ENCODE measurements at places on chromosomes 5 and 9.
A peak's percentile ranks its signal among the peaks of the same experiment; 100 is the strongest.

DNA sequence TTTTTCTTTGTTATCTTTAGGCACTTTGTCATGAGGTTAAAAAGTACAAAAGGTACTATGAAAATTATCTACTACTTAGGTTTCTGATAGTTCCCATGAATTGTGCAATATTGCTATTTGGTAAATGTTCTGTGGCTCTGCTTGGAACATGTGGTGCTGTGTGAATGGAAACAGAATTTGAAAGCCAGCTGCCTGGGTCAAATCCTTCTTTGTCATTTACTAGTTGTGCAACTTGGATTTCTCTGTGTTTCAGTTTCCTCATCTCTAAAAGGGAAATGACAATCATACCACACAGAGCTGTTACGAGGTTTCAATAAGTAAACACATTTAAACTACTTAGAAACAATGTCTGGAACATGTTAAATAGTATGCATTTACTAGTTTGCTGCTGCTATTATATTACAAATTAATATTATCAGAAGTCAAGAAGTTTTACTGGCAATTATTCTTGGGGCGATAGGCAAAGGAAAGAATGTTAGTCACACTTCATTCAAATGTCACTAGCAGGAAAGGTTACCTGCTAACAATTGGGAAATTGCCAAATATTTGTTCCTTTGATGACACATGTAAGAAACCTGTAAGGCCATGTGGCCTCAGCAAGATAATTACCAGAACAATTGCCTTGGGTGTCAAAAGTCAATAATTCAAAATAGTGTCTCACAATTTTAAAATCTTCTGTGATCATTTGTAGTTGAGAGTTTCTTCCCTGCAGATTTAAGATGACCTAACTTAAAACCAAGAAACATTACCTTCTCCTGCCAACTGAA is 184.8 kb downstream of the KIAA0825 start:
- no peaks in the 10 kb centered on the region for H3K4me1 ChIP-seq
- no peak overlapping the region for H3K4me3 ChIP-seq
- DNase-seq, result no peak

DNA sequence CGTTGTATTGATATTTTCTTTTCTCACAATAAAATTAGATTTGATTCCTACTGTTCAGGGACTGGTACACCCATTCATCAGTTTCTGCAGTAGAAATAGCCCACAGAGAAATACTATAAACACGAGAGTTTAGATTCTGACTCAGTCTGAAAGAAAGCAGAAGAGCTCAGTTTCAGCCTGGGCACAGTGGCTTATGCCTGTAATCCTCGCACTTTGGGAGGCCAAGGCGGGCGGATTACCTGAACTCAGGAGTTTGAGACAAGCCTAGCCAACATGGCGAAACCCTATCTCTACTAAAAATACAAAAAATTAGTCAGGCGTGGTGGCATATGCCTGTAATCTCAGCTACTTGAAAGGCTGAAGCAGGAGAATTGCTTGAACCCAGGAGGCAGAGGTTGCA is 8.6 kb downstream of the ITK start:
- DNase-seq, result peak; percentile 71
- peaks cover 88% of the 10 kb centered on the region for H3K36me3 ChIP-seq
- H3K4me3 ChIP-seq, result peak overlapping the region; percentile 93
- H3K4me1 ChIP-seq, result peaks cover 75% of the 10 kb centered on the region
- no peaks in the 10 kb centered on the region for H3K27me3 ChIP-seq
- peak overlapping the region; percentile 96 for H3K27ac ChIP-seq

- DNase-seq, result no peak
- no peak overlapping the region for H3K4me3 ChIP-seq
- H3K27me3 ChIP-seq, result peaks cover 3% of the 10 kb centered on the region
- H3K36me3 ChIP-seq, result no peaks in the 10 kb centered on the region
- H3K27ac ChIP-seq, result no peak overlapping the region
Observed at GRCh38 chr9:72579880-72580550, 58.6 kb downstream of the TMC1 start.

GRCh38 chr5:32090755-32091128 is 83.4 kb downstream of the GOLPH3 start:
- H3K36me3 ChIP-seq, result no peaks in the 10 kb centered on the region
- DNase-seq, result no peak
- peaks cover 2% of the 10 kb centered on the region for H3K4me1 ChIP-seq
- H3K27ac ChIP-seq, result no peak overlapping the region
- H3K27me3 ChIP-seq, result no peaks in the 10 kb centered on the region
- no peak overlapping the region for H3K4me3 ChIP-seq

GRCh38 chr5:44266882-44267576 is 122.2 kb downstream of the FGF10 start:
- DNase-seq, result no peak
- no peaks in the 10 kb centered on the region for H3K4me1 ChIP-seq
- H3K27me3 ChIP-seq, result no peaks in the 10 kb centered on the region
- H3K27ac ChIP-seq, result no peak overlapping the region

DNA sequence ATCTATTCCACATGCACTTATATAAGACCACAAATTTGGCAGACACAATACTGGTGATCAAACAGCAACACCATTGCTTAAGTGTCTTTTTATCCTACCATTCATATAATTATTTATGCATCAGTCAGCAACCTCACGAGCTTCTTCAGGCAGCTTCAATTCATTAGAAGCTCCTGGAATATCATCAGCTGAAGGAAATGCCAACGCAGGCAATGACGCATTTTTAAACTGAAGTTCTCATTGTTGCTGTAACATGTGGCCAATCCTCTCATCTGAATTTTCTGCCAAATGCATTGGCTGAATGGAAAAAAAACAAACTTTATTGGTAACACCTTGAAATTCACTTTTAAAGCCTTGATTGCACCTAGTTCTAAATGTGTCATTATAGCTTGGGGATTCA is 376.4 kb upstream of the RGMB start:
- H3K4me1 ChIP-seq, result no peaks in the 10 kb centered on the region
- H3K27ac ChIP-seq, result no peak overlapping the region
- H3K4me3 ChIP-seq, result no peak overlapping the region
- H3K27me3 ChIP-seq, result no peaks in the 10 kb centered on the region
- no peaks in the 10 kb centered on the region for H3K36me3 ChIP-seq

GRCh38 chr9:105053209-105053652 is 125.3 kb upstream of the ABCA1 start:
- H3K4me1 ChIP-seq, result peaks cover 43% of the 10 kb centered on the region
- peak overlapping the region; percentile 27 for H3K4me3 ChIP-seq
- H3K27me3 ChIP-seq, result no peaks in the 10 kb centered on the region
- no peaks in the 10 kb centered on the region for H3K36me3 ChIP-seq

- H3K4me1 ChIP-seq, result no peaks in the 10 kb centered on the region
- DNase-seq, result no peak
- H3K4me3 ChIP-seq, result no peak overlapping the region
Observed at GRCh38 chr9:68532131-68532530, 8.6 kb downstream of the TMEM252 start.

- H3K4me1 ChIP-seq, result no peaks in the 10 kb centered on the region
- H3K27me3 ChIP-seq, result peaks cover 8% of the 10 kb centered on the region
- no peaks in the 10 kb centered on the region for H3K36me3 ChIP-seq
Observed at GRCh38 chr5:2207109-2207399, 324.3 kb upstream of the IRX4 start.

Measured in activated CD4-positive, alpha-beta T cell treated with anti-CD3 and anti-CD28 coated beads for 36 hours (primary cell).